Mucosa of descending colon (tissue), 3 donors: ENCODE measurements at places on chromosomes 7 and 10. TPM values are rescaled to one million over a fixed set of nuclear protein-coding genes. Genes with fewer than 3 reads are reported as not detected.

DNA sequence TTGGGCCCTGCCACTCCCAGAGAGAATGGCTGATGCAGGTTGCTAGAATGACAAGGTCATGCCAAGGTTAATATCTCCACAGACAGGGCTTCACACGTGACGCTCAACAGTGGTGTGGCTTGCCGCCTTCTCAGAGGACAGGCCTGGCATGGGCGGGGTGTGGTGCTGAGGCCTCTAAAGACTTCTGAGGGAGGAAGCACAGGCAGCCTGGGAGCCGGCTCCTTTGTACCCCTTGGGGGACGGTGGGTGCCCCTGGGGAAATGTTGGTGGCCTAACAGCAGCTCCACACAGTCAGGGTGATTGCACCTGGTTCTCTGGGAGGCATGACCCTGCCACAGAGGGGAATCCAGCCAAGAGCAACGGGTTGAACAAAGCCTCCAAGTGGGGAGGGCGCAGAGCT lies 115.1 kb downstream of the PKD1L1 start:
- no peak for DNase-seq

- DNase-seq: peak; percentile 64
Measured at GRCh38 chr7:121473645-121474300, 77.7 kb upstream of the FAM3C start.

GRCh38 chr7:24384362-24385030 lies 100.5 kb downstream of the NPY start:
- no peak for DNase-seq

GRCh38 chr10:127291329-127291728 lies 94.9 kb upstream of the INSYN2A start:
- DNase-seq: no peak

DNA sequence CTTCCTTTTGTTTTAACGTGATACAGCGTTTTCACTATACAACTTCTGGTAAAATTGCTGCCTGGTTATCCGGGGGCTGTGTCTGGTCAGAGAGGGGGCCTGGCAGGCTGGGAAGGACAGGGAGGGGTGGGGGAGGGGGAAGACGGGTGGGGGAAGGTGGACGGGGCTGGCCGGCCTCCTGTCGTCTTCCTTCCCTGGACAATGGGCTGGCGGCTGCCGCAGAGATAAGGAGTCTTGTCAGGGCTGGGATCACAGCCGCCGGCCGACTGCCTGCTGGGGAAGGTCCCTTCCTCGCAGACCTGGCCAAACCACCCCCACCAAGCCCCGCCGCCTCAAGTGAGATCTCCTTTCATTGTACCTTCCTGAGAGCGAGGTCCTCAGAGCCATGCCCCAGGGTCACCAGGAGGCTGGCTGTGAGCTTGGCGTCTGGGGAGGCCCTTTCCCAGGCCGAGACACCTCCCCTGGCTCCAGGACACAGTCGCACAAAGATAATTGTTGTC lies 151.2 kb upstream of the TNRC18 start:
- DNase-seq: no peak

- DNase-seq: no peak
Measured at GRCh38 chr7:42065942-42066341, 171.1 kb downstream of the GLI3 start.

DNA sequence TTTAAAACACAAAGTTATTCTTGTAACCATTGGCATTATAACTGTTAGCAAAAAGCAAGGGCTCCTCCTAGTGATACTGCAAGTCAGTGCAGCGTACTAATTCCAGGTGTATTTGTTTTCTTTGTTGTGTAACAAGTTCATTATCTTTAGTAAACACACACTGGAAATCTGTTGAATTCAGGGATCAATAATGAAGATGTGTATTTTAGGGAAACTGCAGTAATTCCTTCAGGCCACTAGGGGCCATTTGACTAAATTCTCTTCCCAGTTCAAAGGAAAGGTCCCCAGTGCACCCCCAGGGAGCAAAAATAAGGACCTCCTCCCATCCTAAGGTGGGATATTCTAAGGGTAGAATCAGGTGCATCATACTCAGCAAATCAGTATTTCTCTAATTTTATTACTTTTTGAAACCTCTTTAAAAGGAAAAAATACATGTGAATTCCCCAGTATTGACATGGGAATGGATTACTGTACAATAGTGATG lies 158.6 kb upstream of the LYZL1 start:
- peak; percentile 17 for DNase-seq

GRCh38 chr10:625751-626711 lies 63.4 kb downstream of the DIP2C start:
- peak; percentile 12 for DNase-seq

- no peak for DNase-seq
Measured at GRCh38 chr10:11272915-11273389, 255.3 kb downstream of the CELF2 start.

- no peak for DNase-seq
Measured at GRCh38 chr7:116770941-116771340, 91.4 kb upstream of the CAPZA2 start.

DNA sequence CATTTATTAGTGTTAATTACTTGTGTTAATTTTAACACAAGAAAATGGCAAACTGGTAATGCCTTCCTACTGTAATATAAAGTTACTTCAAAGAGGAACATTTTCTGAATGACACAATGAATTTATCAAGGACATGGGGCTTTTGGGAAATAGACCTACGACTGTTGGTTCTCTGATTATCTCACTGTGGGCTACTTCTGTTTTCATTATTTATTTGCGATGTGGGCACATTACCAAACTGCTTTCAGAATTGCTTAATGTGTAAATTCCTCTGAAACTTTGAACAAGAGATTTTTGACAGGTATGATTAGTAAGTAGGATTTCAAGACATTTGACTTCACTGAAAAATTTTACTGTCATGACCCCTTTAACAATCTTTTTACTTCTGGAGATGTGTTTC lies 535.6 kb downstream of the CNTNAP2 start:
- DNase-seq: no peak

Gene ZCWPW1
- total RNA-seq: 1.8 TPM

DNA sequence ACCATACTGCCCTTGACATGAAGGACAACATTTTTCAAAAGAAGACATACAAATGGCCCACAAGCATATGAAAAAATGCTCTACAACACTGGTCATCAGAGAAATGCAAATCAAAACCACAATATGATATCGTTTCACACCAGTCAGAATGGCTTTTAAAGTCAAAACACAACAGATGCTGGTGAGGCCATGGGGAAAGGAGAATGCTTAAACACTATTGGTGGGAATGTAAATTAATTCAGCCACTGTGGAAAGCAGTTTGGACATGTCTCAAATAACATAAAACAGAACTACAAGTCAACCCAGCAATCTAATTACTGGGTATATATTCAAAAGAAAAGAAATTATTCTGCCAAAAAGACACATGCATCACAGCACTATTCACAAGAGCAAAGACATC lies 4.2 kb upstream of the NT5C3A start:
- DNase-seq: no peak

GRCh38 chr7:30225863-30226613 lies 58.4 kb upstream of the ZNRF2 start:
- peak; percentile 70 for DNase-seq

GRCh38 chr10:43862756-43863155 lies 214.1 kb upstream of the ZNF32 start:
- DNase-seq: no peak

DNA sequence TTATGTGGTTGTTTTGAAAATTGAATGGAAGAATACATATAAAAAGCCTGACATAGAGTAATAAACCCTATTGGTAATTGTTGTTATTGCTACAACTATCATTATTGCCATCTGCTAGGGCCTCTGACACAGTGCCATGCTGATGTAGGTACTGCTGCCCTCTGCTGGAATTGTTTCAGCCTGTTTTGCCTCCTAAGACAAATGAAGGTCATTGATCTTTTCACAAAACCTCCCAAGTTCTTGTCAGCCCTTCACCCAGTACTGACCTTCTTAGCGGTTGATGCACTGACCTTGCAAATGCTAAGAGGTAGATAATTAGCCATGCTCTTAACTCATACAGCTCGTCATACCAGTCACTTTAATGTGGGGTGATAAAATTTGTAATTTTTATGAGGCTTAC lies 975.2 kb downstream of the SORCS1 start:
- DNase-seq: no peak

DNA sequence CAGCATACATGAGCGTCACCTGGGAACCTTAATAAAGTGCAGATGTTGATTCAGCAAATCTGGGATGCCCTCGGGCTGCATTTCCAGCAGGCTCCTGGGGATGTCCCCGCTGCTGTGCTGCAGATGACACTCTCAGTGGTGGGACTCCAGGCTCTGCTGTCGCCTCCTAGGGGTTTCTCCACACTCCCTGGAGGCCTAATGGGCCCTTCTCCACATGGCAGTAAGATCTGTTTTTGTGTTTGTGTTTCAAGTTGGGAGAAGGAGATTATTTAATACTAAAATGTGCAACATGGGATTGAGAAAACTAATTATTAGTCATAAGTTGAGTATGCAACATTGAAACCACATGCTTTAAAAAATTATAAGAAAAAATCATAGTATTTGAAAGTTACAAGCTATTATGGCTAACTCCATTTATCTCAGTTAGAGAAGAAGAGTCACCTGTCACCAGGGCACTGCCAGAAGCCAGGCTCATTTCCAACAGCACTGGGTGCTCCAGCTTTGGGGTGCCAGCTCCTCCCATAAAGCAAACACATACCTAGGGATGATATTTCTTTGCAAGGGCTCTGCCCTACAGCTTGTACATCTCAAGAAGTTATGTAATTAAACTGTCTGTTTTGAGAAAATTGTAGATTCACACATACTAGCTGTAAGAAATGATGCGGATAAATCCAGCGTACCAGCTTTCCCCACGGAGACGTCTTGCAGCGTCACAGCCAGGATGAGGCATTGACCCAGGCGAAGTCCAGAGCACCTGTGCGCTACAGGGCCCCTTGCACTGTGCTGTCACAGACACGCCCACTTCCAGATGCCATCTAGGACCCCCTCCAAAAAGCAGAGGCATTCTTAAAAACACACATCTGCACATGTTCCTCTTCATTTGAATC lies 106.4 kb downstream of the EGFR start:
- DNase-seq: no peak

DNA sequence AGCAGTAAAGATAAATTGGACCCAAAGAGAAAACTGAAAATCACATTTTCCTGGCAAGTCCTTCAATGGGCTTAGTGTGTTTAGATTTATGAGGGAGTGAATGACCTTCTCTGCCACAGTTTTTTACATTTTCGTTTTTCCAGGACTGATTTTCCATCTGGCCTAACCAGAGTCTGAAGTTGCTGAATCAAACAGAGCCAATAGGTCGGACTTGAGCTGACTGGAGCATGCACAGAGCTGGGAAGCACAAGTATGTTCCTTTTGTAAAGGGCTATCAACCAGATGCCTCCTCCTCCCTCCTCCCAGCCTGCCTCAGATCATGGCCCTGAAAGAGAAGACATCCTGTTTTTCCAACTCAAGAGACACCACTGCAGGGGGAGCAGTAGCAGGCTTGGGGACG lies 126.0 kb upstream of the ANKRD1 start:
- no peak for DNase-seq

GRCh38 chr7:145088111-145088745 lies 252.4 kb upstream of the TPK1 start:
- no peak for DNase-seq

- DNase-seq: no peak
Measured at GRCh38 chr10:35453855-35454532, 117.7 kb downstream of the CCNY start.

DNA sequence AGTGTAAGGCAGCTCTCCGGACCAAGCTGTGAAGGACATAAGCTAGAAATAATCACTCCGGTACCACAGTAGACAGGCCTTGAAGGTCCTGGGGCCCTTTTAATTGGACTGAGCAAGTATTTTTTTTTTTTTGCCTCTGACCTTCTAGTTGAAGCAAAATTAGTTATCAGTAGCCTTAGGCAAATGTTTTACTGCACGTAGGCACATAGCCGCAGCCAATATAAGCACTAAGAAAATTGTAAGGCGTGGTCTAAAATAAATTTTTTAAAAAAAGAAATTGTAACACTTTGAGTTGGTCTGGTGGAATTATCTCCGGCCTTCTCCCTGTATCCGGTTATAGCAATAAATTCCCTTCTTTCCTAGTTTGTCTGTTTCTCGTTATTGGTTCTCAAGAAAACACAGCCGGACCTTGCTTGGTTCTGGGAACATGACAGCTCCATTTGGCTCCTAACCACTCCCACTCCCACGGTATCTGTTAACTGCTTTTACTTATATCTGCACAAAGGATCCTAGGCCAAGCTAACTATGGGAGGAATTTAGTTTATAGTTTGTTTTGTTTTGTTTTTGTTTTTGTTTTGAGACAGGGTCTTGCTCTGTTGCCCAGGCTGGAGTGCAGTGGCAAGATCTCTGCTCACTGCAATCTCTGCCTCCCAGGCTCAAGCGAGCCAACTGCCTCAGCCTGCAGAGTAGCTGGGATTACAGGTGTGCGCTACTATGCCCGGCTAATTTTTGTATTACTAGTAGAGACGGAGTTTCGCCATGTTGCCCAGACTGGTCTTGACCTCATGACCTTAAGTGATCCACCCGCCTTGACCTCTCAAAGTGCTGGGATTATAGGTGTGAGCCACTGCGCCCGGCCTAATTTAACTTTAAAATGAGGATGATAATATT lies 124.4 kb upstream of the KIF5B start:
- no peak for DNase-seq

- DNase-seq: no peak
Measured at GRCh38 chr7:135889823-135890222, 87.3 kb downstream of the MTPN start.

Gene DTX2
- 83.7 TPM for total RNA-seq
